ENCODE measurements at places on chromosomes 1 and 21.

GRCh38 chr1:191546803-191547202 lies 611.5 kb upstream of the RGS18 start:
- no peak for DNase-seq

DNA sequence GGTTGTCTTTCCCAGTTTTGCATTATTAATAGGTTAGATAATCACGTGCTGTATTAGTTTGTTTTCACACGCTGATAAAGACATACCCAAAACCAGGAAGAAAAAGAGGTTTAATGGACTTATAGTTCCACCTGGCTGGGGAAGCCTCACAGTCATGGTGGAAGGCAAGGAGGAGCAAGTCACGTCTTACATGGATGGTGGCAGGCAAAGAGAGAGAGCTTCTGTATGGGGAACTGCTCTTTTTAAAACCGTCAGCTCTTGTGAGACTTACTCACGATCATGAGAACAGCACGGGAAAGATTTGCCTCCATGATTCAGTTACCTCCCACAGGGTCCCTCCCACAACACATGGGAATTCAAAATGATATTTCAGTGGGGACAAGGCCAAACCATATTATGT lies 2.3 kb upstream of the VCAM1 start:
- no peak for DNase-seq

DNA sequence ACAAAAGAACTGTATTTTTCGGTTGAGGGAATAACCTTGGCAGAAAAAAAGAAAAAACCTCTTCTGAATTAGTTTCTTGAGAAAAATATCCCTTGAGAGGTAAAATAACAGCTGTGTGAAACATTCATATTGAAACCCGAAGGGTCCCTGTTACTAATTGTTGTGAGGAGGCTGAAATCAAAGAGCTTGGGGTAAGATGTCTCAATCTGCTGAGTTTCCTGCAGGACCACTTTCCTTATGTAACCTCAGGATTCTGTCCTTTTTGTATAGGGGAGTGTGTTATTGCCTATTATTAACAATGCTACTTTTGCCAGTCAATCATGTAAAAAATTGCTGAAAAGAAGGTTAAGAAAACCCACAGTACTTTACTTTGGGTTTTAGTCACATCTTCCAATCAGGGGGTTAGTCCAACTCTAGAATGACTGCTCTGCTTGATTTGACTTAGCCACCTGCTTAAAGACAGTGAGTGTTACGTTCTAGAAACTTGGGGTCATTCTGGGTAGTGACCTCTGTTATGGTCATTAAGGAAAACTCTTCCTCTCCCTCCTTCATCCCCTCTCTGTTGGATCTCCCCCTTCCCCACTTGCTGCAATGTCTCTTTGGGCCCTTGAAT lies 138.8 kb downstream of the GIPC2 start:
- DNase-seq, result no peak

GRCh38 chr1:70458131-70458530 lies 47.1 kb downstream of the CTH start:
- DNase-seq, result no peak

DNA sequence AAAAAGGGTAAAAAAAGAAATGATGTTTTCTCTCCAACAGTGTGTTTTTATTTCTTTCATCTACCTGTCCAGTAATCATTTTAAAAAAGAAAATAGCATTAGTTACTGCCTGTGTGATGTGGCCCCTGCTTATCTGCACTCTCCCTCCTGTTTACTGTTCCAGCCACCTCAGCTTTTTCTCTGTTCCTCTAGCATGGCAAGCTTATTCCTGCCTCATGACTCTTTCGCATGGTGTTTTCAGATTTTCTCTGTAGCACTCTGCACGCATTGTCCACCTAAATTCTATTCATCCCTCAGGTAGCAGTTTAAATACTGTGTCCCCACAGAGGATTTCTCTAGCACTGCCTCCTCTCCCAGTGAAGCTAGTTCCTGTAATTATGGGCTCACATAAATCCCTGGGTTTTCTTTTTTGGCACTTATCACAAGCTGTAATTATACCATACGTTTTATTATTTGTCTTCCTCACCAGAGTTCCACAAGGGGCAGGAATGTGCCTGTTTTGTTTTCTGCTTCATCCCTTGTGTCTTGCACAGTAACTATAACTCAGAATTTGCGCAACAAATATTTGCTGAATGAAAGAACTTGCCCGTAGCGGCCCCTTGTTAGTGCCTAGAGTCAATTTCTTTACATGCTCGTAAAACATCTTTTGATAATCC lies 51.4 kb upstream of the LRIG2 start:
- no peak for DNase-seq
